ENCODE measurements at places on chromosomes 5 and 9.

- DNase-seq, result no peak
Measured at GRCh38 chr9:15389173-15389572, 33.5 kb upstream of the SNAPC3 start.

DNA sequence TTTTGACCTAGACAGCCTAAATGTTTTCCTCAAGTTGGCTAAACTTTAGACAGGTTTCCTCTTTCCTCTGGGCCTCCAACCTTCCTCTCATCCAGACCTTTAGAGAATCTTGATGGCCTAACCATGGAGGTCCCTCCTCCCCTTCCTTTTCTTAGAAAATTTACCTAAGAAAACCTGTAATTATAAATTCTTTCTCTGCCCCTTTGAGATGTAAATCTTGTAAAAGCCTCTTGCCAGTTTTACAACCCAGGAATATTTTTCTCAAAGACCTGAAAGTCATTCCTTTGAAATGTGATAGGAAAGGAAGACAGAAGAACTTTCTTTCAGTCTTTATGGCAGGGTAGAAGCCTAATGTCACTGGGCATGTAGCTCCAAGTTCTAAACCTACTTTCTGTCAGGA, 1752.6 kb upstream of the C9orf72 start:
- no peak for DNase-seq

DNA sequence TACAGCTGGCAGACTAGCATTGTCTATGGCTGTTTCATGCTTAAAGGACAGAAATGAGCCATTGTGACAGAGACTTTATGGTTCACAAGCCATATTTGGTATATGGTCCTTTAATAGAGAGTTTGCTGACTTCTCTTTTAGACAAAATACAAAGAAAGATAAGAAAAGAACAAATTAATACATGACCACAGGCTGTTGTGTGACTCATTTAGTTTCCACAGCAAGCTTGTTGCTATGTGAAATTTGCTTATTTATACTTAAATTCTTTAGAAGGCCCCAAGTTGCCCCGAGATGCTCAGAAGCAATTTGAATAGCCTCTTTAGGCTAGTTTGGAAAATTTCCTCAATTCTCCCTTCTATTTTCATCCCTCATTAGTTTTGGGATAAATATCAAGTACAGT, 315.3 kb upstream of the RPS23 start:
- no peak for DNase-seq

DNA sequence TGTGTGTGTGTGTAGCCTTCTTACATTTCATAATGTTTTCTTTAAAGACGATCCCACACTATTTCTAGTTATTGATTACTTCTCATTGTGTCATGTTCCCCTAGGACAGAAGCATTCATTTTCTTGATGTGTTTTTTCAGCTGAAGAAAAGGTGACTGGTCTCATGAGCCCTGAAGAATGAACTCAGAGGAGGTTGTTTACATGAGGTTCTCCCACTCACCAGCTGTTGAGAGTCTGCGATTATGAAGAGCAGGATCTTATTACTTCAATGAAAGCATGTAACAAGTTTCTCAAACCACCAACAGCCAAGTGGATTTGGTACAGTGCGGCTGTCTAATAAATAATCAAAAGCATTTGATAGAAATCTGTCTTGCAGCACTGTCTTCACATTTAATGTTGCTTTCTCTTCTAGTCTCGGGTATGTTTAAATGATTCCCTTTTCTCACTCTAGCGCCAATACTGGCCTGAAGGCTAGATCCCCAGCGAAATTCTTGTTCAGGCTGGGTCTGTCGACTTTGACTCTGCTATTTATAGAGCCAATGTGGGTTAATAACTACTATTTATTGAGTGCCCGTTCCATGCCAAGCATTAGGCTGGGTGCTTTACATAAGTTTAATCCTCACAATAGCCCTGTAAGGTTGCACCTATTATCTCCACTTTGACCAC, 9.6 kb upstream of the FSD1L start:
- no peak for DNase-seq

GRCh38 chr5:168822248-168822744, 243.1 kb upstream of the PANK3 start:
- DNase-seq, result no peak

- DNase-seq, result no peak
Measured at GRCh38 chr5:77761606-77762005, 14.5 kb downstream of the TBCA start.

GRCh38 chr9:35834260-35835215, 5.5 kb downstream of the TMEM8B start:
- DNase-seq, result no peak

GRCh38 chr5:137072361-137073115, 426.6 kb downstream of the SPOCK1 start:
- peak; percentile 61 for DNase-seq

GRCh38 chr5:52786949-52787599, 642 bp upstream of the ITGA1 start:
- no peak for DNase-seq

- DNase-seq, result no peak
Measured at GRCh38 chr5:178203670-178204181, 607 bp upstream of the HNRNPAB start.

DNA sequence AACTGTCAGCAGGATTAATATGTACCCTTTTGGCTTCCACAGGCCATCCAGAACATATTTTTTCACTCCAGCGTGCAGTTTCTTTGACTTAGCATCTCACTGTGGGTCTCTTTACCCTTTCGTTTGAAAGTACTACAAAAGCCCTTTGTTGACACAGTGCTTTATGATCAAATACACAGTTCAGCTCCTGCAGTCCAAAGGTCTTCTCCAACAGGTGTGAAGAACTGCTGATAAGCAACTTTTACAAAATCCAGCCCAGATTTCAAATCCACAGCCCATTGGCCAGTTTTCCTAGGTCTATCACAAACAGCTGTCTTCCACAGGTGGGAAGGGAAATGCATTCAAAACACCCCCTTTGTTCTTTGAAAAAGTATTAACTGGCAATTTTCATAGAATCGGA, 54.8 kb downstream of the MYO10 start:
- no peak for DNase-seq

DNA sequence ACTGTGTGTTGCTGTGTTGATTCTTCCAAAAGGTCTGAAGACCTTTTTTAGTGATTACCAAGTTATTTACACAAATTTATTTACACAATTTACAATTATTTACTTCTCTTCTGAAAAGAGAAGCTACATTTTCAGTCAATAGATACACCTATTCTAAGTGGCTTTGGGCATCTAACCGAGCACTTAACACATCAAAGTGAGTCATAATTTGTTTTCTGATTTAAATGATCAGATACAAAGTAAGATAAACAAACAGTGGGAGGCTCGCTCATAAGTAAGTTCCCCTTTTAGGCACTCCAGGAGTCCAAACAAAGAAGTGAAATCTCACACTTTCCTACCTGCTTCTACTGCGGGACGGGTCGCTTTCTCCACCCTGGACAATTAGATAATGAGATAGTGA, 90.2 kb downstream of the APBA1 start:
- no peak for DNase-seq

DNA sequence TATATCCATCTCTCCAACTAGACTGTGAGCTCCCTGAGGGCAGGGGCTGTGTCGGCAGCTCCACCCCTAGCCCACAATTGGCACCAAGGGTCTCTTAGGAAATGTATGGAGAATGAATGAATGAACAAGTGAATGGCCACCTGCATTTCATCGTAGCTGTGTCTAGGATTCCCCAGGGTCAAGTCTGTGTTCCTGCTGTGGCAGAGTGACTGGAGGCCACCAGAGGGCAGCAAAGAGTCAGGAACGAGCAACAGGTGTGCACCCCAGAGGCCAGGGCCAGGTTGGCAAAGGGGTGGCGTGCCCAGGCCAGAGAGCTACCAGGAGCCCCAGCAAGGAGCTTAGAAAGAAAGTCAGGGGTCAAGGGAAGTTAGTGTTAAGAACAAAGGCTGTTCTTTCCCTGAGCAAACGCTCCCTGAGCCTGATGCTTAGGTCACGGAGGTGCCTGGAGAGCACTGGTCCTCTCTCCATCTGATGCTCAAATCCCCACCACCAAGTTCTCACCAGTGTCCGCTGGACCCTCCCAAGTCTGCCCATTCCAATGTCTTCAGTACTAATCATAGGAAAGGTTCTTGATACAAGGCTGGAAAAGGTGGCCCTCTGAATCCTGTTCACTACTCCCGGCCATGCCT, 160.7 kb downstream of the PAX5 start:
- DNase-seq, result peak; percentile 80

DNA sequence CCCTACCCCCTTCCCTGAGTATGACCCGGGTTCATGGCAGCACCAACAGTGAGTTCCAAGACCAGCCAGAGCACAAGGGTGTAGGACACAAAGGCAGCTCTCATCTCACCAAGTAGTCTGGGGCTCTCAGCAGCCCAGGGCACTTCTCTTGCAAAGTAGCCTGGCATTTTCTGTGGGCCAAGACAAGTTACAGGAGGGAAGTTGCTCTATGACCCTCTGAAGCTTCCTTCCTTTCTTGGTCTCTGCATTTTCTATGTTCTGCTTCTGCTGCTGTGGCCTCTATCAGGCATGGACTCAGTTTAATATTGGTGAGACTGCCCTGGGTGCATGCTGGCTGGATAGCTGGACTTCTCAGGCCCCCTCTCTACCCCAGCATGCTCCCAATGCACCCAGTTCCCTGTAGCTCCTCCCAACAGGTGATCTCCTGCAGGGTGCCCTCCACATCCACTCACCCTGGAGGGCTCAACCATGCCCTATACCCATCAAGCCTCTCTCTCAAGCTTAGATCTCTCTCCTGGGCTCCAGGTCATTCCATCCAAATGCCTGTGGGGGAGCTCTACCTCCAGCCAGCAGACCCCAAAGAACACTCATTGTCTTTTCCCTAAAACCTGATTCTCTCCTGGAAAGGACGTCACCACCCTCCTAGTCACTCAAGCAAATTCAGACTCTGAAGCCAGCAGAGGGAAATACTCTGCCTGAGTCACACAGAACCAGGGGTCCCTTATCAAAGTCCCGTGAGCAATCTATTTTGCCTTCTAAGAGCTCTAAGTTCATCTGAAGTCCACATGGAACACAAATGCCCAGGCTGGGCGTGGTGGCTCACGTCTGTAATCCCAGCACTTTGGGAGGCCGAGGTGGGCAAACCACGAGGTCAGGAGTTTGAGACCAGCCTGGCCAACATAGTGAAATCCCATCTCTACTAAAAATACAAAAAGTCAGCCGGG, 13.8 kb downstream of the TBC1D2 start:
- DNase-seq, result no peak

DNA sequence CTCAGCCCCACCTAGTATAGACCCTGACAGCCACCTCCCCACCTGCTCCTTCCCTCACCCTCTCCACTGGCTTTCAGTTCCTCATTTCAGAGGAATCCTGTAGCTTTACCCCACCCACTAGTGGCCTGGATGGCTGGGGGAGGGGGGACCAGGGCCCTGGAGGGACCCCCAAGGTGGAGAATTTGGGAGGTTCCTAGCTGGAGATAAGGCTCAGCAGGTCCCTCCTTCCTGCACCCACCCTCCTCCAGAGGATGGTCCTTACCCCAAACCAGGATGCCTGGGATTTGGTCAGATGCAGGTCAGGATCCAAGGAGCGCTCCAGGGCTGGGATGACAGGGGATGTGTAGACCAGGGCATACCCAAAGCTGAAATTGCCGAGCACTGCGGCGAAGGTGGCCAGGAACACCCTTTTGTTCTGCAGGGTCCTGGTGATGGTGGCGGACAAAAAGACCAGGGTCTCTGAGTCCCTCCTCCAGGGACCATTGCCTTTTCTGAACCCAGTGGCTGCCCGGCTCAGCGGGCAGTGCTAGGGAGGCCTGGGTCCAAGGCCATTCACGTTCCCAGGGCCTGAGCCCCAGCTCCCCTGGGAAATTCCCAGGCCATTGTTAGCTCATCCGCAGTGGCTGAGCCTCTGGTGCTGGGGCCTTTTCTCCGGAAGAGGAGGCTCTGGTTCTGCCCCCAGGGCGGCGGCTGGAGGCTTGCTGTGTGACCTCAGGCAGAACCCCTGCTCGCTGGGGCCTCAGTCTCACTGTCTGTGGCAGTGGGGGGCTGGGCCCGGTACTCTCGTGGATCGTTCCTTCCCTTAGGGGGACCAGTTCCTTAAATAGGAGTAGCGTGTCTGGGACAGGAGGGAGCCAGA, 678 bp downstream of the SLC2A6 start:
- no peak for DNase-seq

DNA sequence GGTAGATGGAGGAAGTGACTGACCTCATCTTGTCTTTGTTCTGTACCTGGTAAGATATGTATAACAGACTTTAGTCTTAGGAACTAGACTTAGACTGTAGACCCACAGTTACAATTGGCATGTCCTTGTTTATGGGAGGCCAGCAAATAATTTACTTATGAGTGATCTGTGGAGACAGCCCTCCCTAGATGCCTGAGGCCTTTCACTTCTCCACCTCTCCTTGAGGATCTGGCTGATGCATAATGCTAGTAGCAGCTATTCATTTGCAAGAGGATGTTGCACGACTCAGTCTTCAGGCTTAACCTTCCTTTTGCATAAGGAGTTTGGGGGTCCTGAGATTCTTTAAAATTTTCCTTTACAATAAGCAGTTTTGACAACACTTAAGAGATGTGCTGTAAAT, 100.7 kb downstream of the YTHDC2 start:
- DNase-seq, result no peak

DNA sequence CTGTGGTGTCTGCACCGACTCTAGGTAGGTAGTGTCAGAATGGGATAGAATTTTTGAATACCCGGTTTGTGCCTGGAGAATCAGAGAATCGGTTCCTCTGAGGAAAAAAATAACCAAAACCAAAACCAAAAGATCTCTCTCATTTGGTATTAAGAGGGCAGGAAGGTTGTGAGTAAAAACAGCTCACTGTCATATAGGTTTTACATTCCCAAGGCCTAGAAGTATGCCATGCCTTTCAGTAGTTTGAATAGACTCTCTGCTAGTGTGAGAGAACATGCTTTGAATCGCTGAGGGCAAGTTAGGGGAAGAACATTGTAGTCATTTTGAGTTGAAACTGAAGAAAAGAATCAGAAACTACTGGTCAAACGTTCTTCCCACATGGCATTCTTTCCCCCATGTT, 411.4 kb upstream of the CD180 start:
- no peak for DNase-seq

DNA sequence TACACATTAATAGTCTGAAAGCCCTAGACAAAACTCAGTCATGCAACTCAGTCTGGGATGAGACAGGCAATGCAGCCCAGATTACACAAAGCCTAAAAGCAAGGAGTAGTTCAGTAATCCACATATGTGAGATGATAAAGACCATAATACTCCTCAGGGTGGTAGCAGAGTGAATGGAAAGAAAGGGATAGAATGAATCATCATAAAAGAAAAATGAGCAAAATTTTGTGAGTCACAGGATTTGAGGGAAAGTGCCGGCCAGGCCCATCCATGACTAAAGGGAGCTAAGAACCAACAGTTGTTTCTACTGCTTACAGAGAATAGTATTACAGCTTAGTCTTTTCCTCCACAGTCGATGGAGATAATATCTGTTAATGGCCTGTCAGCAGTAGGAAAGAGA, 90.0 kb upstream of the POU5F2 start:
- peak; percentile 35 for DNase-seq

GRCh38 chr9:89522959-89523285, 25.0 kb upstream of the SEMA4D start:
- no peak for DNase-seq

GRCh38 chr5:136058039-136058971, 29.5 kb downstream of the TGFBI start:
- no peak for DNase-seq

- DNase-seq, result no peak
Measured at GRCh38 chr5:38874948-38875456, 29.2 kb downstream of the OSMR start.

- no peak for DNase-seq
Measured at GRCh38 chr9:84609779-84610178, 59.8 kb upstream of the NTRK2 start.

- no peak for DNase-seq
Measured at GRCh38 chr5:146848133-146848532, 30.4 kb downstream of the PPP2R2B start.
